ENCODE measurements at places on chromosomes 7 and 10.
A peak's percentile ranks its signal among the peaks of the same experiment; 100 is the strongest.

DNA sequence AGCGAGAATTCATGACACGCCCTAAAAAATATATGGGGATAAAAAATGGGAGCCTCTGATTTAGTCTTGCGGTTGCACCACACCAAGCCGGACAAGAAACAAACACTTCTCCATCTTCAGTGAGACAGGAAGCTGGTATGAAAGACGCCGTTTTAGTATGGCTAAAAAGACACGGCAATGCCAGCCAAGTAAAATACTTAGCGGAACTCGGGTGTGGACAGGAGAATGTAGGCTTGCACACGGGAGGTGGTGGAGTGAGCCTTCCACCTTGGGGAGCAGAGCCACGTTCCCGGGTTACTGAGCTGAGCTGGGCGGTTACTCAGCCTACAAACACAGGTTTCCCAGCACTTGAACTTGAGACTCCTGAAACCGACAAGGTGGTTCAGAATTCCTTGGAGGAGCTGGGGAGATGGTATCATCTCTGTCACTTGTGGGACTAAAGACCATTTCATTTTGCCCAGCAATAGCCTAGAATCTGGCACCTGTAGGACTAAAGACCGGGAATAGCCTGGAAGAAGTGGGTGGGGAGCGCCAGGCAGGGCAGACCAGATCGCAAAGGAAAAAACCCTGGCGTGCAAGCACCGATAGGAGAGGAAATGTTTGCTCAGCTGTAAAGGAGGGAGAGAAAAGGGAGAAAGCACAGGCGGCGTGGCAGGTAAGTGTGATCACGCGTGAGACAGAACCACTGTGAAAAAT lies 34.8 kb upstream of the SEPHS1 start:
- no peak for DNase-seq

GRCh38 chr7:86955895-86956503 lies 103.5 kb downstream of the ELAPOR2 start:
- DNase-seq, result no peak

DNA sequence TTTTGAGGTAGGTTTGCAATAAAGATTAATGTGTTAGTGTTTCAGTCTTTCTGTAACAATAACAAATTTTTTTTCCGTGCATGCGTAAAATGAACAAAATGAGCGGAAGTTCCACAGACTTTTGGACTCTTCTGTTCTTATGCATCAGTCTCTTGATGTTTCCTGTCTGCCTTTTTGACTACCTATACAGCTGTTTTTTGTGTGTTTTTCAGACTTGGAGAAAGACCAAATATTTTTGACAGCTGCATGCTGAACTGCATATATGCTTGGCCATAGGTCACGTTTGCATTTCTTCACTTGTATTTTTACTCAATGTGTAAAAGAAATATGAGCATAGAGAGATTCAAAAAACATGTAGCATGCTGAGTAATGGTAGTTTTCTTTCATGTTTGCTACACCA lies 119.3 kb downstream of the BBS9 start:
- DNase-seq, result no peak

DNA sequence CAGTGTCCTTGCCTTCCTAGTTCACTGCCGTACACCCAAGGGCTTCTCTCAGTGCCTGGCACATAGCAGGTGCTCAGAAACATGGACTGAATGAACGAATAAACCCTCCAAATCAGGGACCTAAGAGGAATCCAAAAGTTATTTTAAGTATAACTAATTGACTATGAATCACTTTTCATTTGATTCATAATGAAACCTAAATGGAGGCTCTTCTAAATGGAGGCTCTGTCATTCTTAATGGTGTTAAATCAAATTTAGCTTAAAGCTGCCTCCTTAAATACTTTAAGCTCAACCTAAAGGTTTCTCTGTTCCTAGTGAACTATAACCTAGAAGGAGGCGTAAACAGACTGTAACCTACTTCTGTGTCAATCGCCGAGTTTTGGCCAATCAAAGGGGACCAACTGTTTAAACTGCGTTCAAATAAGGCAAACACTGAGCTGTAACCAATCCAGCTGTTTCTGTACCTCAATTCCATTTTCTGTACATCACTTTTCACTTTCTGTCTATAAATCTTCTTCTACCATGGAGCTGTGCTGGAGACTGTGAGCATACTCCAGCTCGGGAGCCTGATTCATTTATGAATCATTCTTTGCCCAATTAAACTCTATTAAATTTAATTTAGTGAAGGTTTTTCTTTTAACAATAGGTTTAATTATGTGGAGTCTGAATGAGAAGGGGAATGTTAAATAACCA lies 11.0 kb downstream of the PYROXD2 start:
- no peak for DNase-seq

GRCh38 chr10:131166486-131166885 lies 145.0 kb downstream of the TCERG1L start:
- no peak for DNase-seq

DNA sequence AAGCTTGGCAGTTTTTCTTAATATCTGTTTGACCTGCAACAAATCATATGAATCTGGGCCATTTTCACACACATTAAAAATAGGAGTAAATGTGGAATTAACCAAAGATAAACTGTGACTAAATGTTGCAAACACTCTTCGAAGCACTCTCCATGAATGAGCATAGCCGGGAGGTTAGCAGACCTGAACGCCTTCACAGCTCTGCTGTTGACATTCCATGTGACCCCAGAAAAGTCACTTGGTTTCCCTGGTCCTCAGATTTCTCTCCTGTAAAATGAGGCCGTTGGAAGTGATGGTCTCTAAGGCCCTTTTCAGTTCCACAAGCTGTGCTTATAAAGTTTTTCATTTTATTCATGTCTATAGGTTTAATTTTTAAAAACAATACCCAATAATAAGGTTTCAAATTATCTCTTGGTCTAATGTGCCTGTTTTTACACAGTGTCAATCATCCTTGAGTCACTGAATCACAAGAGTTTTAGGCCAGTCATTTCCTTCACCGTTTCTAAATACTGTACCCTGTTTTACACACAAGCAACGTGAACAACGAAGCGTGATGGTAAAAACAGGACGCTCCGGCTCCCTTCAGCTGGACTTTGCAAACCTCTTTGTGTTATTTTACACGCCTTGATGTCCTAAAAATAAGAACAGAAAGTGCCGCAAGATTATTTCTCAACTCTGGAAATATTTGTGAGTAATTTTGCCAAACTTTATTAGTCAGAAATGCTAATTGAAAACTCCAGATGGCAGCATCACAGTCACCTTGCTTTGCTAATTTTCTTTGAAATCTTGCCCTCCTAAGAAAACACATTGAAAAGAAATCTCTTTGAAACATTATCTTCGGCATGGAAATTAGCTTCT lies 38.6 kb upstream of the MET start:
- DNase-seq, result no peak

DNA sequence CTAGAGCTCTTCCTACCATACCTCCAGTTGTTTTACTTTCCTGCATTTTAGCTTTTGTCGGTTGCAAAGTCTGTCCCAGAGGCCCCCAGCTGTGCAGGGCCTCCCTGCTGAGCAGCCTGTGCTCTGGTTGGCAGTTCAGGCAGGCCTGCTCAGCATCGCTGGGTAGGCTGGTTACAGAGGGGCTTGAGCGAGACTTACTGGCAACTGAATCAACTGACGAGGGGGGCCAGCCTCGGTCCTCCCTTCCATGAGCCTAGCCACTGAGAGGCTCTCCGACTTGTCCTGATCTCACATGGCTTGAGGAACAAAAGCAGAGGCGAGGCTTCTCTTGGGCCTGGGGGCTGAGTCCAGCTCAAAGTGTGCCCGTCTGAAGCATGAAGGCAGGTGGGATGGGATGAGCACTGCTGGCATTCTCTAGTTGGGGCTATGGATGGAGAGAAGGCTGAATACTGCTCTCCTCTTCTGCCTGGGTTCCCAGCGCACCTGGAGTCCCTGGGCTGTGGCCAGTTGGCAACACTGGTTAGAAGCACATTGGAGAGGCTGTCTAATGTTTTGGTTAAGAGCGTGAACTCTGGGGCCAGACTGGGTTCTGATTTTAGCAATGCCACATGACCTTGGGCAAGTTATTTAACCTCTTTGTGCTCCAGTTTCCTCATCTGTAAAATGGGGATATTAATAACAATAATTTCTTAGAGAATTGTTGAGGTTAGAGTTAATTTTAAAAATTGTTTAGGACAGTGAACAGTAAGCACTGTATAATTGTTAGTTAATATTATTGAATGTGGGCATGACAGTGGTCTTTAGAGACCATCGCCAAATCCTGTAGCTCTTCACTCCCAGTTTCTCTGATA lies 6.9 kb upstream of the SFRP5 start:
- DNase-seq, result peak; percentile 15

DNA sequence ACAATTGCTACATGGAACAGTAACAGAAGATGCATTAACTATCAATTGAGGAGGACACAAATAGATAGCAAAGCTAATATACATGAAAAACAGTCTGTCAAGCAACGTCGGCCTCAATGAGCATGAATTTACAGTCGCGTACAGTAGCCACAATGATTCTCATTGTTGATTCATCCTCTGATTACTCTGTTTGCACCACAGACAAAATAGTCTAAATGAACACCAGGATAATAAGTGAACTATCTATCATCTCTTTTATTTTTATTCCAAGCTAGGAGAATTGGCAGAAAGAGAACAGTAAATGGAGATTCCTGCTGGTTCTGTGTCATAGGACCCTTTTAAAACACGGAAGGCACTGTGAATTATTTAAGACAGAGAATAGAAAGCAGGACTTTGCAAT lies 108.5 kb downstream of the EVX1 start:
- no peak for DNase-seq

- DNase-seq, result no peak
Observed at GRCh38 chr7:158329686-158330085, 257.9 kb downstream of the PTPRN2 start.

GRCh38 chr7:157991351-157991750 lies 596.3 kb downstream of the PTPRN2 start:
- no peak for DNase-seq

DNA sequence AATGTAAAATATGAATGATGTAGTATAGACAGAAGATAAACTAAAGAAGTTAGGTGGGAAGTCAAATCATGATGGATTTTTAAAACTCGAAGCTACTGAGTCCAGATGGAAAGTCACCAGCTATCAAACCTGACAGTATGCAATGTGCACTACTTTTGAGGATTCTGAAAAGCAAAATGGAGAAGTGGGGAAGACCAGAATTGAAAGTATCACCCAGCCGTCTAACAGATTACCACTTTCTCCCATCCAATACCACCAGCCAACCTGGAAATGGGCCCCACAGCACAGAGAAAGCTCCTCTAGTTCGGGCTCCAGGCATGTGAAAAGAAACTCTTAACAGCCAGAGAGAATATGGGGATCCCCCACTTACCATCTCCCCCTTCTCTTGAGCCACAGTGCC lies 67.9 kb upstream of the SRRM3 start:
- no peak for DNase-seq

GRCh38 chr7:39069896-39070881 lies 92.5 kb downstream of the POU6F2 start:
- DNase-seq, result no peak

GRCh38 chr10:17199351-17199804 lies 2.1 kb downstream of the TRDMT1 start:
- DNase-seq, result no peak
